ENCODE measurements at places on chromosomes 3 and 15.

DNA sequence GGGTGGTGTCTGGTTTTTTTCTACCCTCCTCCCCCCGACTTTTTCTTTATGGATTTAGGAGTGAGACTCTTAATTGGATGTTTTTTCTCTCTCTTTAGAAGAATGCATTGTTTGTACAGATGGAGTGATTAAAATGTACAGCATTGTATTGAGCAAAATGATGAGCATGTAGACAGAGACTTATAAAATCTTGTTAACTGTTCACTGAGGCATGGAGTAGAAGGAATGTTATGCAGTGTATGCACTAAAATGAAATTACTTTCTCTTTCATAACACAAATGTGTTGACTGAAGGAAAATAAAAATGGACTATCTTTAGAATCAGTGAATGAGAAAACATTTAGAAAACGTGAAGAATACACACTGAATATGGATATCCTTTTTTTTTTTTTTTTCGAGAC lies 39.8 kb downstream of the ZFAND6 start:
- no peak for DNase-seq

DNA sequence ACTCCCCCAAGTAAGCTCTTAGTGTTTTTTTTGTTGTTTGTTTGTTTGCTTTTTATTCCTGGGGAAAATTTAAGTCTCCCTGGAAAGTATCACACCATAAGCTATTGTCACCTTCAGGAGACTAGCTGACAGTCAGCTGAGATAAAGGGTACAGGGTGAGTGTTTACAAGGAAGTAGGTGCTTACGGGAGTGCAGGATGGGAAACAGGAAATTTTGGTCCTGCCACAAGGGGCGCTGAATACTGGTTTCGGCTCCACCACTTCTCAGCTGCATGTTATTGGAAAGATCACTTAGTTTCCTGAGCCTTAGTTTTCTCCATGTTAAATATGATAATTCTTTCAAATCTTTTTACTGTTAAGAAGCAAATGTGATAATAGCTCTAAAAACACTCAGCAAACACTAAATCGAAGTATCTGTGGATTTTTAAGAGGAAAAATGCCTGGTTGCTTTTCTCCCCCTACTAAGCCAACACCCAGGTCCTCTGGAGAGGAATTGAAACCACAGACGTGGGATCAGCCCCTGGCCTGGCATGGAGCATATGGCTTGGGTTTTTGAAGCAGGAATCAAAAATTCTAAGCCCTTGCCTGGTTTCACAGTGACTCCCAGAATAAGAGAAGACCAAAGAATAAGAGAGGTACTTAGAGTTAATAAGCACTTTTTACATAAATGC lies 90.7 kb downstream of the SCN11A start:
- DNase-seq, result peak; percentile 2

- DNase-seq, result no peak
Observed at GRCh38 chr15:83815506-83815905, 161.6 kb downstream of the ADAMTSL3 start.

DNA sequence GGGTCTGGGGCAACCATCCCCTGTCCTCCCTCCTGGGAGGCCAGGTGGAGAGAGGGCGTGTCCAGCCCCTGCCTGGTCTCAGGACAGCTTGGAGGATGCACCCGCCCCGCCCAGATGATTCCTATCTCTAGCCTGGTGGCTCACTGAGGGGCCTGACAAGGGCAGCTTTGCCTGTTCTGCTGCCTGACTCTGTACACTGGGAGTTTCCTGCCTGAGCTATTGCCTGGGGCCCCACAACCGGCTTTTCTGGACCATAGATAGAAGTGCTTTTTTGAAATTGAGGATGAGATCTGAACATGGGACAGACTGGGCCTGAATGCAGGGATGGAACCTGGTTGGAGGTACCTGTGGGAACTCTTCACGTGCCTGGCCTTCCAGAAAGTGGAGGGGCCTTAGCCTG lies 751 bp upstream of the PLA2G4E start:
- no peak for DNase-seq

DNA sequence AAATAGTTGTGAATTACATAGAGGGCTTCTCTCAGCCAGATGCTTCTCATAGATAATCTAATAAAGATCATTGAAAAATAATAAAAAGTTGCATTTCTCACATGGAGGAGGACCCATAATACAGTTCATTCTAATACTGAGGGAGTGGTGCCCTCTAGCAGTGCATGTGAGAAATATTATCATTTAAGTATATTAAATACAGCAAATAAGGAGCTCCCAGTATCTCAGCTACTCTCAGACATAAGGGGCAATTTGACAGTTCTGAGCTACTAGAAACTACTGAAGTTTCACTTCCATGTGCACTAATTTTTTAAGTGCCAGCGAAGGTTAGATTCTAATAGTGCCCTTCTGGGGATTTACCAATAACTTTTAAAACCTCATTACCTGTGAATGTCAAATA lies 188.3 kb downstream of the IL5RA start:
- no peak for DNase-seq

GRCh38 chr3:194278186-194278845 lies 72.8 kb downstream of the CPN2 start:
- no peak for DNase-seq

GRCh38 chr3:28347374-28348264 lies 902 bp upstream of the ZCWPW2 start:
- no peak for DNase-seq

DNA sequence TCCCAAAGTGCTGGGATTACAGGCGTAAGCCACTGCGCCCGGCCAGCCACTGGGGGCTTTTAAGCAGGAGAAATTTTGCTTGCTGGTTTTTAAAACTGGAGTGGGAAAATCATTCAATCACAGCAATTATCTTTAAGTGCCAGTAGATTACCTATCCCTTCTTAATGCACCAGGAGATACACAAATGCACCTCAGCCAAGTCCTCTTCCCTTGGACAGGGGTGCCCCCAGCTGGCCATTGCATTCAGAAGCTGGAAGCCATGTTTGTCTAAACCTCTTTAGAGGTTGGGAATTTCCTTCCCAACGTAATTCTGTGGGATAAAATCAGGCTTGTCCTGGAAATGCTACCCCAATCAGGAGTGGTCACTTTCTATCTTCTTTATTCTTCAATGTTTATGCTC lies 26.6 kb downstream of the MIX23 start:
- DNase-seq, result no peak

GRCh38 chr3:86245360-86245759 lies 745.6 kb downstream of the VGLL3 start:
- no peak for DNase-seq

Data from NCI-H446 treated with DMSO at 0.1 percent for 48 hours (cell line).